ENCODE measurements at places on chromosomes 4 and X.

GRCh38 chr4:121674191-121674590 lies 22.6 kb downstream of the ANXA5 start:
- no peak for DNase-seq

DNA sequence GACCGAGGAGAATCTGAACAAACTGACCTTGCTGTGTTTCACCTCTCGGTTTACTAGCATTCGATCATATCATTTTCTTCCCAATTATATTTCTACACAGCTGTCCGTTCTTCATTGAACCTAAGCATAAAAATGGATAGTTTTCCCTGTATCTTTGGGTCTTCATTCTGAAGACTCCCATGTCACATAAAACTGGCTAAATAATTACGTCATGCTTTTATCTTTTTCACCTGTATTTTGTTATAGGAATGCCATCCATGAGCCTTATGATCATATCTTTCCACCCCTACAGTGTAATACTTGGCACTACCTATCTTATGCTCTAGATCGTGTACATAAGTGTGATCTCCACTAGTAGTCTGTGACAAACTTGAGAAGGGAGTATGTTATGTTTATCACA lies 456.1 kb downstream of the FGF13 start:
- DNase-seq, result no peak

- peak; percentile 86 for DNase-seq
These were observed 991 bp downstream of the RAP2C start for GRCh38 chrX:132218100-132218812.

DNA sequence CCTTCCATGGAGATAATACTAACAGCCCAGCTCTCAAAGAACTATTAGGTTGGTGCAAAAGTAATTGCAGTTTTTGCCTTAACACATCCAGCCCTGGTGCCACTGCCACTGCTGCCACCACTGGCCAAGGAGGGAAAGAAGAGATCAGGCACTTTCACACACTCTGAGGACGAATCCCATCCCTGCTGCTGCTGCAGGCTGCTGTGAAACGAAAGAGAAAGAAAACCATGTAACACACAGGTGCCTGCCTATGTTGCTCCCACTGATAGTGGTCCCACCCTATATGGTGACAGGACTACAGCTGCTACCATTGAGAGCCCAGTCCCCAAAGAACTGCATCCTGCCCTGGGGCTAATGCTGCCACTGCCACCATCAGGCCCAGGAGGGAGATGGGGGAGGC lies 35.1 kb downstream of the TMLHE start:
- no peak for DNase-seq

DNA sequence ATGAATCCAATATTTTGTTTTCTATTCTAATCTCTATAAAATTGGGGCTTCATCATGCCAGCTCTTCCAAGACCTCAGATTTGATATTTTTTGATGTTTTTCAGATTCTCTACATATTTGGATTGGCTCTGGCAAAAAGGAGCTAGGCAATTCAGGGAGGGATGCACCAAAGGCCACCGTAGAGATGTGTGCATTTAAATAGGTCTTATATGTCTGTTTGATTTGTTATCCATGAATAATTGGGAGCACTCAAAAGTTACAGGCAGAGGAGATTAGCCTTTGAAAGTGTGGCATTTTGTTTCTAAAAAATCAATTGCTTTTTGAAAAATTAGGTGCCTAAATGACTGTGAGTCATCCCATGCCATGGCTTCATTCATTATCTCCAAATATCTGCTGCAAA lies 147.1 kb upstream of the RPS6KA6 start:
- no peak for DNase-seq

GRCh38 chrX:44829832-44830231 lies 14.0 kb upstream of the DUSP21 start:
- no peak for DNase-seq

DNA sequence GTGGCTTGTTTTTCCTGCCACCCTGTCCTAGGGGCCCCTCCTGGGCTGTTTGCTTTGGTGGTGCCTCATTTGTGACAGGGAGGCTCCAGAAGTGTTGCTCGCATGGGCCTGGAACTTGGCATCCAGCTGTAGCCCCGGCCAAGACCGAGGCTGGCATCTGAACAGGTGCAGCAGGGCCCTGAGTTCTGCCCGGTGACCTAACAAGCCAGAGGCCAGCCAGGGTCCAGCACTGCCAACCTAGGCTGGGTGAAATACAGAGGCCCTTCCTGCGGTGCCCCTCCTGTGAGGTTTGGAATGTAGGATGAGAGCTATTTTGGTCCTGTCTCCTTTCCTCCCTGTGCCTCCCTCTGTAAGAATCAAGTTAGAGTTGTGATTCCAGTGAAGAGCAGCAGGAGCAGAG lies 58.5 kb downstream of the STARD8 start:
- no peak for DNase-seq

DNA sequence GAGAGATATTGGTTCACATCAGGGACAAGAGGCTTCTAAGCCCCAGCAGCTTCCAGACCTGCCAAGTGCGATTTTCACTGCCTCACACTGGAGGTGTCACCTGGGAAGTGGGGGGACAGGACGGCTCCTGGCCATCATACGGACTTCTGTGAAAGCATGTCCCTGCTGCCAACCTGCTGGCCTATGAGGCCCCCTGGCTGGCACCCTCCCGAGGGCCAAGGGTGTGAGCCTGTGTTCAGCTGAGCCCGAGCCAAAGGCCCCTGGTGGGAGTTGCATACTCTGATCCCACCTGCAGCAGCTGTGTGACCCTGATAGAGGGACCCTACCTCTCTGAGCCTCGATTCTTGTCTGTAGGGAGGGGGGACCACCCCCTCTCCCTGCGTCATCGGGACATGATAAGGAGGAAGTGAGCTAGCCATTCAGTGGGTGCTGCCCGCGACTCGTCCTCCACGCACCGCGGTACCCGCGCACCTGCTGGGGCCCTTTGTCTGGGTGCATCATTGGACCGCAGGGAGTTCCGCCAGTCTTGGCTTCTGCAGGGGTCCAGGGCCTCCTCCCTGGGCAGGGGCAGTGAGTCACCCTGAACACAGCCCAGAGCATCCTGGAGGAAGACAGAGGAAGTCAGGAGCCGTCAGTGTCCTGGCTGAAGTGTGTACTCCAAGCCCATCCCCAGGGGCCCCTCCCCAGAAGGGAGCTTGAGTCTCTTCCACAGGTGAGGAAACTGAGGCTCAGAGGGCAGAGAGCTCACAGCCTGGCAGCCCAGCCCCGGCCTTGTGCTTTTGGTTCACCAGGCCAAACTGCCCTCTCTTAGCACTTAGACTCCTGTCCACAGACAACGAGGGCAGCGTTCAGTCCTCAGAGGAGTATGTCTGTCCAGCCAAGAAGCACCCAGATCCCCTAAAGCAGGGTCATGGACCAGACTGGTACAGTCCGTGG lies 24.1 kb downstream of the C4orf50 start:
- no peak for DNase-seq

DNA sequence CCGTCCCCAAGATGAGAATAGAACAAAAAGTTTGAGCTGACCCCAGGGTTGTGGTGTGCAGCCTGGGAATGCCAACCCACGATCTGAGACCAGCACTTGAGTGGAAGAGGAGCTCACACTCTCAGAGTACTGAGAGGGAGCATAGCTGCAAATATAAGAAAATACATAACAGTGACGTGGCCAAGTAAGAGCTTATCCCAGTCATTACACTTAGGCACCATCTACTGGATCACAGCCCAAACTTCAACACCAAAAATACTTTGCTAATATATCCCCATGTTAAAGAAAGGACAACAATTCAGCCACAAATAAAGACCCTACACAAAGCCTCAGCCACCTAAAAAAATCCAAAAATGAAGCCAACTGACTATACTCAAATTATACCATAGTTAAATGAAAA lies 33.3 kb upstream of the CXCL6 start:
- DNase-seq, result no peak

Data from fibroblast of pulmonary artery (primary cell).